ENCODE measurements at places on chromosomes 16 and 17.
A peak's percentile ranks its signal among the peaks of the same experiment; 100 is the strongest.

- DNase-seq: peak; percentile 46
Measured at GRCh38 chr16:414395-415169, 10.9 kb upstream of the RAB11FIP3 start.

DNA sequence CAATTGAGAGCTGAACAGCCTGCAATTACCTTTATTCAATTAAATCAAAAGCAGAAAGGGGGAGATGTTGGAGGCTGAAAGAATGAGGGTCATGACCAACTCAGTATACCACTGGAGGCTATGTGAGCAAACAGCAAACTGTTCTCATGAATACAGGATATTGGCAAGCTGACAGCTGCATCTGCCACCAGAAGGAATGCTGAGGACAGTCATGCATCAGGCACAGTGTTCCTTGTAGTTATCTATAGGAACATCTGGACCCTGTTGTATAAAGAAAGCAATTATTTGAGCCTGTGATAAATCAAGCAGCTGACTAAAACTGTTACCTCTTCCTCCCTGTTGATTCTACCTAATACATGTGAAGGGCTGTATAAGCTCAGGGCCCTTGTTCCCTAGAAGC is 2064.6 kb downstream of the TP53TG3F start:
- no peak for DNase-seq

GRCh38 chr17:863880-864279 is 81.7 kb downstream of the MRM3 start:
- DNase-seq: no peak

GRCh38 chr17:59488805-59489204 is 76.6 kb upstream of the DHX40 start:
- no peak for DNase-seq

DNA sequence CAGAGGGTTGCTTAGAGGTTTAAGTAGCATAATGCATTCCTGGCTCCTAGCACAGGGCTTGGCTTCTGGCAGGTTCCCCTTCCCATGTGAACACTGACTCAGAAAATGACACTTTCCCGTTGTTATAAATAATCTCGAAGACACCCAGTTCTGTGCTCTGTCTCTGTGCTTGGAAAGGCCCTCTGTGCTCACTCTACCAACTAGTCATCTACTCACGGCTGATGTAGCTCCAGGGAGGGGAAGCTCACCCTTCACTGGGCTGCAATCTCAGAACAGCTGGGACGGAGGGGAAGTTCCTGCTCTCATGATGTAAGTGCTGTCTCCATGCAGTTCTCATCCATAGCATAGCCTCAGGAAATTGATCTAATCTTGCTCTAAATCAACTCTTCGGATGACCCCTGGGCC is 230.5 kb upstream of the ASIC2 start:
- no peak for DNase-seq

DNA sequence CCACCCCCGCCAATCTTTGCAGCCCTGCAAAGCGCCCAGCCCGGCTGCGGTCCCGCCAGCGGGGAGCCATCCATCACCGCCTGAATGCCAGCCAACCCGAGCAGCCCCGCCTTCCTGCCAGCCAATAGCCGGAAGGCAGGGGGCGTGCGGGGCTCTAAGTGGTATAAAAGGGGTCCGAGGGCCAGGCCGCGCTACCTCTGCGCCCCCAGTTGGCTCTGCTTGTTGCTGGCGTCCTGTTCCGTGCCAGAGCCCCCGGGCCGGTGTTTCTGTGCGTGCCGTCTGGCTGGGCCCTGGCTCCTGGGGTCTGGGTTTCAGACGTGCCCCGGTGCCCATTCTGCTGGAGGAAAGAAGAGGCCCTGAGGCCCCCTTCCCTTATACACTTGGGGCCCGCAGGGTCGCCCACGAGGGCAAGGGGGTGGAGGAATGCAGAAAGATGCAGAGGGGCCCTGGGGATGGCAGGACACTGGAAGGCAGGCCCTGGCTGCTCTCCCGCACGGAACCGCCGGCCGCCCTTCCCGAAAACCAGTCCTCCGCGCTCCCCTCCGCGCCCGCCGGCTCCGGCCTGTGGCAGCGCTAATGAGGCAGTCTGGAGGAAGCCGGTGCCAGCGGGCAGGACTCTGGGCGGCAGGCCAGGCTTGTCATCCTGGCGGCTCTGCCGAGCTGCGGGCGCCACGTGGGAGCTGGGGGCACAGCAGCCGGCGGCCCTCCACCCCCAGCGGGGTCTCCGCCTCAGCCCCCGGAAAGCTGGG is 14.0 kb downstream of the COPZ2 start:
- DNase-seq: peak; percentile 92

GRCh38 chr17:60134396-60135150 is 15.2 kb upstream of the CA4 start:
- DNase-seq: no peak

DNA sequence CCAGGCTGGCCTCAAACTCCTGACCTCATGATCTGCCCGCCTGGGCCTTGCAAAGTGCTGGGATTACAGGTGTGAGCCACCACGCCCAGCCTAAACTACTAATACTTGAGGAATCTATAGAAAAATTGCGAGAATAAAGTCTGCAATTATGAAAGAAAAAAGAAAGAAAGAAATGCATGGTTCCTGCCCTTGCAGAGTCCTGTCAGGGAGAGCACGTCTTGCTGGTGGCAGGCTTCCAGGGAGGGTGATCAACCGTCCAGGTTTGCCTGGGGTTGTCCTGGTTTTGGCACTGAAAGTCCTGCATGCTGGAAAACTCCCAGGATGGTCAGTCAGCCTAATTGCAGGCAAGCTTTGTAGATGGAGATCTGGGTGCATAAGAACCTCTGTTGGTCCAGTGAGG is 21.5 kb upstream of the KIFC3 start:
- no peak for DNase-seq

GRCh38 chr16:77353587-77354263 is 81.1 kb downstream of the ADAMTS18 start:
- DNase-seq: no peak

GRCh38 chr17:42893359-42893758 is 7.2 kb upstream of the G6PC1 start:
- no peak for DNase-seq

- no peak for DNase-seq
Measured at GRCh38 chr17:57968456-57968855, 13.2 kb upstream of the CUEDC1 start.

- DNase-seq: no peak
Measured at GRCh38 chr17:67123699-67124098, 79.3 kb downstream of the CACNG1 start.

DNA sequence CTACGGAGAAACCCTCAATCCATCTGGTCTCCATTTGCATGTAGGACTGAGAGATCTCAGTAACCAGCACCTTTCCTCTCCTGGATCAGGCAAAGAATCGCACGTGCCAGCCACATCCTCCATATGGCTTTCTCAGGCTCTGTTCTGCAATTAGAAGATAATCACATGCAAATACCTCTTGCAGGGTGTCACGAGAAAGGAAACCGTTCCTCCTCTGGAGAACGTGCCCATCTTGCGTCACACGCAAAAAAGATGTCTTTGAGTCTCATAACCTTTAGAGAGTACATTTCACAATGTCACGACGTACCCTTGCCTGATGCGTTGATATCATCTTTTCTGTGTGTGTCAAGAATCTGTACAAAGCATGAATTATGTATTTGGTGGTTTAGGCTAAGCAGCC is 36.2 kb upstream of the DNAH17 start:
- DNase-seq: no peak
